ENCODE measurements at places on chromosomes 7 and 10.

DNA sequence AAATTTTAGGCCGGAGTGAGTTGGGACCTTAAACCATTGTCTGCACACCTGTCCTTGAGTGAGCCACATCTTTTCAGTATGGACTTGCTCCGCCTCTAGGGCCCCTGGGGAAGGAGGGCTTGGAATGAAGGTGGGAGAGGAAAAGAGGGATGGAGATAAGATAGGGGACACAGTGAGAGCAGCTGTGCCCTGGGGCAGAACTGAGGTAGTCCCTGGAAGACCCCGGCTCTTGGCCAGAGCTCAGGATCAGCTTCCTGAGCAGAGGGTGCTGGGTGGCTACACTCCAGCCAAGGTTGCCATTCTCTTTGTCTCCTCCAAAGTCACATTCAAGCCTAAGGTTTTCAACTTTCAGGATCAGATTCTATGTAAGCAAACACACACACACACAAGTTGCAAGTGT lies 82.0 kb downstream of the MKI67 start:
- no peak for DNase-seq

GRCh38 chr7:37380831-37381230 lies 67.8 kb downstream of the ELMO1 start:
- DNase-seq, result no peak

GRCh38 chr10:63829020-63829419 lies 307.8 kb downstream of the REEP3 start:
- DNase-seq, result no peak

- no peak for DNase-seq
Observed at GRCh38 chr10:101767600-101767945, 8.3 kb downstream of the FGF8 start.

- DNase-seq, result peak; percentile 19
Observed at GRCh38 chr7:33853361-33854062, 51.8 kb upstream of the BMPER start.

GRCh38 chr7:103809229-103809994 lies 180.0 kb downstream of the RELN start:
- DNase-seq, result no peak

DNA sequence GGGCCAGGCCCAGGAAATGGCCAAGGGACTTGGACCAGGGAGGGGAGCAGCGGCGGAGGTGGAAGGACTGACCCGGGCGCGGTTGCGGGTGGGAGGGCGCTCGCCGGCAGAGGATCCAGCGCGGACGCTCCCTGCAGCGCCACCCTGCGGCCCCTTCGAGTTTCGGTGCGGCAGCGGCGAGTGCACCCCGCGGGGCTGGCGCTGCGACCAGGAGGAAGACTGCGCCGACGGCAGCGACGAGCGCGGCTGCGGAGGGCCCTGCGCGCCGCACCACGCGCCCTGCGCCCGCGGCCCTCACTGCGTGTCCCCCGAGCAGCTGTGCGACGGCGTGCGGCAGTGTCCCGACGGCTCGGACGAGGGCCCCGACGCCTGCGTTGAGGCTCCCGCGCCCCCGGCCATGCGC lies 16.8 kb upstream of the ZNF467 start:
- DNase-seq, result no peak

GRCh38 chr7:159000859-159001435 lies 143.7 kb downstream of the VIPR2 start:
- no peak for DNase-seq

DNA sequence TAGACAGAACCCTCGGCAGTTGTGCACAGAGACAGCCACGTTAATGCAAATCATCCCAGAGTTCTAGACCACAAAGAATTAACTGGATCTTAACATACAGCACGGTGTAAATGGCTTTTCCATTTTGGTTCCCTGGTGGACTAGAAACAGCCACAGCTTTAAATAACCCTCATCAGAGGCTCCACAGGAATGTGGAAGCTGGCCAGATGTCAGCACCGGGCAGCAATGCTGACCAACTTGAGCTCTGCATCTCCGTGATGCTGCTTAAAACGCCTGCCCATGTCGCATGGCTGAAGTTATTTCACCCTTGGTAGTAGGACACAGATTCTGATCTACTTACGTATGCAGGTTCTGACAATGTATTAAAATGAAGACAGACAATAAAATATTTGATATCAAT lies 24.5 kb downstream of the RSU1 start:
- no peak for DNase-seq

DNA sequence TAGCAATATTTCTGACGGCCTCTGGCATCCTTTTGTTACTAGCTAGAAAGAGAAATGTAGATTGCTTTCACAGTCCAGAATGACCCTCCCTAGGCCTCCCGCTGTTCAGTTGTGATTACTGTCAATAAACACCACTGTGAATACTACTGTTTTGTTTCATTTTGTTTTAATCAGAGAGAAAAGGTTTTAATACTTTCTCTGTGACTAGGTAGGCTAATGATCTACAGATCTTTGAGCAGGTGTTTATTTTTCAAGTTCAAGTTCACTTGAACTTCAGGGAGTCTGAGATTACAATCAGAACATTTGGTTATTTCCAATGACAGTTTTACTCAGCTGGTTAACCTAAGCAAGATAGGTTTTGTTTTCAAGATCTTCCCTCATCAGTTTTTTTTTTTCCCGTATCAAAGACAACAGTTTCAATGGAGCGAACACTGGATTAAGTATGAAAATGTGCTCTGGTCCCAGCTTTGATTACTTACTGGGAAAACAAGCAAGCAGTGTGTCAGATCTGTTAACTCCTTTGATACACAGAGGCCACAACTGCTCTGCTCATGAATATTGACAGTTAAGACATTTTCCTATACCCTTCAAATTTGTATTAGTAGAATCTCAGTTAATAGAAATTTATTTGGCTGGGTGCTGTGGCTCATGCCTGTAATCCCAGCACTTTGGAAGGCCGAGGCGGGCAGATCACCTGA lies 34.8 kb downstream of the VKORC1L1 start:
- DNase-seq, result no peak

DNA sequence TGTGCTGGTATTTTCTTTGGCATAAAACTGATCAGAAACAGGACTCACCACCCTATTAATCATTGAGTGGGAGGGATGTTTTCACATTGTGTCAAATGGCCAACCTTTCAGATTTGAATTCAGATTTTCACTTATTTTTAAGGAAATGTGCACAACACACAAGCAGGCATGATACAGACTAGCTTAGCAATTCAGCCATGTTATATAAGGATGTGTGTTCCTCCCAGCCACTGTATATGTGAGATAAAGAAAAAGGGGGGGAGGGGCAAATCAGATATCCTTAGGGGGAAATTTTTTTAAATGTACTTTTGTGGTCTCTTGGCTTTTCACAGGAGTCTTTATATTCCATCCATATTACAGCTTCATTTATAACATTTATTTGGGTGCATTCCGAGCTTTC lies 3.1 kb downstream of the GAD2 start:
- DNase-seq, result no peak

- DNase-seq, result no peak
Observed at GRCh38 chr7:2566348-2566889, 7.6 kb downstream of the IQCE start.

DNA sequence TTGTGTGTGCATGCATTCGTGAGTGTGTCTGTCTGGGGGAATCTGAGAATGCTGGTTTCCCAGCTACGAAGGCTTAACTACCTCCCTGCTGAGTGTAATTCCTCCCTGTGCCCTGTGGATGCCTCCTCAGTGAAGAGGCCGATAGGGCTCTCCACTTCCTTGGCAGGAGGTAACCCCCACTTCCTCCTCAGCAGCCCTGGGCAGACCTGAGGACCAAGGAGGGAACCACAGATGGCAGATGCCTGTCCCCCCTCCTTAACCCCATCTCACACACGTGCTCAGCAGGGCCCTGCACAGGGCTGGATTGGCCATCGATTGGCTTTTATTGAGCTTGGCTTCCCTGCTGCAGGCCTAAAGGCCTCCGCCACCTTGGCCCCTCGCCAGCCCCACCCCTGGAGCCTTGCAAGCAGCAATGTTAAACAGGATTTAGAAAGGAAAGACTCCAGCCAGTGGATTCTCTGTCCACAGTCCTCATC lies 45.6 kb upstream of the LRRC4 start:
- DNase-seq, result no peak

DNA sequence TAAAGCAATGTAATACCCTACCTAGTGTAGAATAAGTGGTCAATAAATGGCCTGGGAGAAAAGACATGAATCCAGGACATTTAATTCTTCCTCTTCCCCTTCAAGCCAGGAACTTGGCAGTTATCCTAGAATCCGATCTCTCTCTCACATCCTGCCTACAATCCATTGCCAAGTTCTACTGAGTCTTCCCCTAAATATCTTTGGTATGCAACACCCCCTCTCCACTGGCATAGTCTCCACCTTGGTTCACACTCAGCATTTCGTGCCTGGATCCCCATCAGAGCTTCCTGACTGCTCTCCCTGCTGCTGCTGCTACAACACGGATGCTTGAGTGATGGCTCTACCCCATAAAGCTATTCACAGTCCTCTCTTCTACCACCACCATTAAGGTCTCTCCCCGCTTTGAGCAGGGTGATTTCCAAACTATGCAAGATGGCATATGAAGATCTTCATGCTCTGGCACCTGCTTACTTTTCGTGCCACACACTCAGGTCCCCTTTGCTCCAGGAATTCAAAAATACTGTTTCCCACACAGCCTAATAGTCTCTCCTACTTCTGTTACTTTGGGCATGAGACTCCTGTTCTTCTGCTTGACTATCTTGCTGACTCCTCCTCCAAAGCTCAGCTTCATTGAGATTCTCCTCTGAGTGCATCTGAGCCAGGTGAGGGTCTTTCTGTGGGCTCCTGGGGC lies 4.8 kb downstream of the ANK3 start:
- DNase-seq, result peak; percentile 79

- no peak for DNase-seq
Observed at GRCh38 chr7:30146127-30146612, 11.4 kb downstream of the MTURN start.

GRCh38 chr7:148020679-148021078 lies 569.9 kb upstream of the C7orf33 start:
- DNase-seq, result no peak

DNA sequence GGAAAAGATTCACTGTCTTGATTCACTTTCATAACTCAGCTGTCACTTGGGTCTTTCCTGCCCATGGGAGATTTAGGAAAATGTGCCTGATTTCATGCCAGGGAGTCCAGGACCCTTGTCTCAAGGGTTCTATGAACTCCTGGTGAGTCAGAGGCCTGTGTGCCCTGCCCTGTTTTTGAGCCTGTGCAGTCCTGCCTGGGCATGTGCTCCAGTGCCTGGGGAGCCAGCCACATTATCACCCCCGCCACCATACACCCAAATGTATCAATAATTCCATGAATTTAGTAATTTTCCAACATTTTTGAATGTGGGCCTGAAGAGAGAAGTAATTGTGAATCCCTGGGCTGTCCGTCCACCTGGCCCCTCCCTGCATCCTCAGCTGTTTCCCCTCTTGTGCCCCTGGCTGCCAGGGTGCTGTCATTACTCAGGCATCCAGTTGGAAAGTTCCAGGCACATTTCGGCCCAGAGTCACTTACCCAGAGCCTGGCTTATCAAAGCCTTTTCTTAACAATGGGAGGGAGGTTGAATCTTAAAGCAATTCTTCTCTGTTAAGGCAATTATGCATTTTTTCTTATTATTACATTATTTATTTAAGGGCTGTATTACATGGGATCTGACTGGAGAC lies 287.8 kb upstream of the CDC14C start:
- no peak for DNase-seq

GRCh38 chr7:19062216-19062615 lies 55.2 kb downstream of the TWIST1 start:
- no peak for DNase-seq

GRCh38 chr10:101573885-101574753 lies 13.9 kb downstream of the POLL start:
- DNase-seq, result no peak

GRCh38 chr10:127926455-127926854 lies 19.6 kb downstream of the PTPRE start:
- no peak for DNase-seq

DNA sequence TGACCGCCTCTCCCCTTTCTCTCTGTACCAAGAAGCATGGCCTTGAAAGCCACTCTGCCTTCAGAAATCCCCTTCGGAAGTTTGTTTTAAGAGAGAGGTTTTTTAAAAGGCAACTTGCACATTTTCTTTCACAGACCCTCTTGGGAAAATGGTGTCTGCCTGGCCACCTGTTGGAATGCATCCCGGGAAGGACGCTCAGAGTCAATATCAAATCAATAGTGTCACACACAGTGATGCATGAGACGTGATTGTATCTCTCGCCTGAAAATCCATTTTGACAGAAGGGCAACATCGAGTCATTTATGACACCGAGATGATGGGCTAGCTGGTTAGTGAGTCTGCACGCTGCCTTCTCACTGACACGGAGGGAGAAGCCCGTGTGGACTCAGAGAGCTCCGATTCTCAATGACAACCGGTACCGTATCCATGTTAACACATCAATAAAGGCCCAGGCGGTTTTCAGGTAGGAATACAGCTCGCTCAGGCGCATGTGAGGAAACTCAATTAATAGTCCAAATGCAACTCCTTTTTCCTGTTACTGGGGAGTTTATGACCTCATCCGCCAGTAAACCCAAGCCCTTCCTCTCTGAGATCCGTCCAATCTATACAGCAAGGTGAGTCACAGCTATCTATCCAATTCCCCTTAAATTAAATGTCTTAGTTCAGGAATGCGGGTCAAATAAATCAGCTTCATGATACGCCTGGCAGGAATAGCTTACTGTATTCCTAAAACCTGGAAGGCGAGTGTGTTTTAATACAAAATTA lies 621.5 kb upstream of the MKI67 start:
- no peak for DNase-seq

All from HTR-8/SVneo (cell line).